ENCODE measurements at places on chromosomes 16 and 17.
A peak's percentile ranks its signal among the peaks of the same experiment; 100 is the strongest.

DNA sequence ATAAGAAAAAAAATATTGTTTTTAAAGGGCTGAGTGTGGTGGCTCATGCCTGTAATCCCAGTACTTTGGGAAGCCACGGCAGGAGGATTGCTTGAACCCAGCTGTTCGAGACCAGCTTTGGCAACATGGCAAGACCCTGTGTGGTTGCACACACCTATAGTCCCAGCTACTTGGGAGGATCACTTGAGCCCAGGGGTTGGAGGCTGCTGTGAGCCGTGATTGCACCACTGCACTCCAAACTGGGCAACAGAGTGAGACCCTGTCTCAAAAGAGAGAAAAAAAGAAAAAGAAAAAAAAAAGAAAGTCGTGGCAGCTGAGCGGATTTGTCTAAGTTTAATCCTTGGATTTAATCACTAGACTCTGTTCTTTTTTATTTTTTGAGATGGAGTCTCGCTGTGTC is 6.3 kb upstream of the FCSK start:
- DNase-seq, result no peak

GRCh38 chr17:68089881-68090280 is 54.3 kb downstream of the KPNA2 start:
- DNase-seq, result peak; percentile 39

GRCh38 chr17:77881545-77881944 is 77.0 kb upstream of the TNRC6C start:
- peak; percentile 46 for DNase-seq

DNA sequence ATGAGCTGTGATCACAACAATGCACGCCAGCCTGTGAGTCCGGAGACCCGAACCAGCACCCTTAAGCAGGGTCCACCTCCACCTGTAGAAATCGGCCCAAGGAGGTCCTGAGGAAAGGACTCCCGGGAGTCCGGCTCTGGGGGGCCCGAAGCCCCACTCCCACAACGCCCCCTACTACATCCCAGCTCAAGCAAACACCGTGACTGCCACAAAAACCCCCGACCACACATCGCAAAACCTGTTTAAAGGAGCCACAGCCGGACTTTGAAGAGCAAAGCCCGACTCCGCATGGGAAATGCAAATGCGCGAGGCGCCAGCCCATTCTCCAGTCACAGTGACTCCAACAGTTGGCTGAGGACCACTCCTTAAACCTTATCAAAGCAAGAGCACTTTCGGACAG is 682.4 kb downstream of the KCNJ18 start:
- DNase-seq, result no peak

GRCh38 chr17:30524847-30525246 is 47.6 kb downstream of the GOSR1 start:
- peak; percentile 32 for DNase-seq

DNA sequence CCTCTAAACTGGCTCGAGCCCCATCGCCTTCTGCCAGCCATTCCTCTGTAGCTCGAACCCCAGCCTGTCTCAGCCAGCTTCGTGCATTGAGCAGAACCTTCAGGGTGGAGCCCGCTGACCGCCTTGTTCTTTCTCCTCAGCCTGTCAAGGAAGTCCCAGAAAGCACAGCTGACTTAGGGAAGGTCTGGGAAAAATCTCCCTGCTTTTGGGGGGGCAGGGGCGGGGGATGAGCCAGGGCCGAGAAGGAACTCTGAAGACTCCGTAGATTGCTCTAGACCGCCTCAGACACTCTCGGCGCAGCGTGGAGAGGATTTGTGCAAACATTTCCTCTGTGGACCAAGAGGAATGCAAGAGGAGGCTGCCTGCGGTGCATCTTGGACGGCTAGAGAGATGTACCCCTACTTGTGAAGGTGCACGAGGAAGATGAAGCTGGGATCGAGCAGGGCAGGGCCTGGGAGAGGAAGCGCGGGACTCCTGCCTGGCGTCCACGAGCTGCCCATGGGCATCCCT is at the start of gene GLP2R:
Gene GLP2R, plus strand, starts transcription at position 284 of the 510 bp plus-strand sequence. Its CDS starts 140 bp downstream, at position 424.
- no peak for DNase-seq

DNA sequence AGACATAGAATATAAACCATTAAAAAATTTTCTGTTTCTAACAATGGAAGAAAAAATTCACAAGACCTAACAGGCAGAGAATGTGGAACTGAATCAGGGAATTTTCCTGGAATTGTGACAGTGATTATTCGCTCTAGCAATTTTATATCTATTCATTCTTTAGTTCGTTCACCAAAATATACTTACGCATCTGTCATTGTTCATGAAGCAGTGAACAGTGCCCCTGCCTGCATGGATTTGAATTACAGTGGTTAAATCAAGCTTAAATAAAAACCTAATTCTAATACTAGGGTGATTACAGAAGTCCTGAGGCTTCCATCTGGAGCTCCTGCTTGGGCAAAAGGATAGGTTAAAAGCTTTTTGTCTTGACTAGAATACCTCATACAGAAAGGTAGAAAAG is 48.6 kb downstream of the ABCA8 start:
- DNase-seq, result peak; percentile 18

DNA sequence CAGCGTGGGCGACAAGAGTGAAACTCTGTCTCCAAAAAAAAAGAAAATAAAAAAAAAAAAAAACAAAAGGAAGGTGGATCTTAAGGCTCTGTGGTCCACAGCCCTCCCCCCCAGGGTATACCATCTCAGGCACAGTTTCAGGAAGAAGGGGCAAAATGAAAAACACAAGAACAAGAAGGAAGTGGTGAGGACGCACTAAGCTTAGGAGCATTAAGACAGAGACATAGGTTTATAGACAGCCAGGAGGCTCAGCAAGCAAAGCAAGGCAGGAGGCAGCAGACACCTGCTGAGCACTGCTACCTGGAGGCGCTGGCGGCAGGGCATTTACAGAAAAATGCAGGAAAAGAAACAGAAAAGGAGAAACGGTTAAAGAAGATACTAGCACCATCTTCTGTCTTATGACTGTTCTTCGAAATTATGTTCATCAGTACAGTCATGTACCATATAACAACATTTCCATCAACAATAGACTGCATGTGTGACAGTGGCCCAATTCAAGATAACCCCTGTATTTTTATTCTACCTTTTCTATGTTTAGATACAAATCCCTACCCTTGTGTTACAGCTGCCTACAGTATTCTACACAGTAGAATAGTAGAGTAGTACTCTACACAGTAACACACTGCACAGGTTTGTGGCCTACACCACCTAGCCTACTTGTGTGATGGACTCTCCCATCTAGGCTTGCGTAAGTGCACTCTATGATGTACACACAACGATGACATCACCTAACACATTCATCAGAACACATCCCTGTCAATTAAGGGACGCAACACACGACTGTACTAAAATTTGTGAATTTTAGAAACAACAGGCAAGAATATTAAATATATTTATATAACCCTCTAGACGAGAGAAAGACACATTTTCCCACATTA is 62.5 kb downstream of the XPO6 start:
- no peak for DNase-seq

GRCh38 chr17:67221062-67221998 is 23.7 kb downstream of the HELZ start:
- peak; percentile 55 for DNase-seq

GRCh38 chr17:52420555-52421078 is 262.1 kb upstream of the CA10 start:
- no peak for DNase-seq

DNA sequence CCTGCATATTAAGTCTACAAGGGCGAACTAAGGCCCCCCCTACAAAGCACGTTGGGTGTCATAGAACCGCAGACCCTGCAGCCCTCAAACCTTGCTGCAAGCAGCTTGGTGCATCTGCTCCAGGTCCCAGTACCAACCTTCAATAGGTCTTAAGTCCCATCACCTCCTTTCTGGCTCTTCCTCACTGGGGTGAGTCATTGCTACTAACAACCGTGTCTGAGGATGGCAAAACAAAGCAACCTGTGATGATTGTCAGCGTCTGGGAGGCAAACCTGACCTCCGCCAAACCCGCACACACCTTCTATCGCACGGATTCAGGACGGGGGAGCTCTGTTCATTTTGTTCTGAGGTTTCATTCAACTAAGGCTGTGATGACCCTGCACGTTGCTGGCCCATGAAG is 138.9 kb downstream of the SLC39A11 start:
- no peak for DNase-seq

DNA sequence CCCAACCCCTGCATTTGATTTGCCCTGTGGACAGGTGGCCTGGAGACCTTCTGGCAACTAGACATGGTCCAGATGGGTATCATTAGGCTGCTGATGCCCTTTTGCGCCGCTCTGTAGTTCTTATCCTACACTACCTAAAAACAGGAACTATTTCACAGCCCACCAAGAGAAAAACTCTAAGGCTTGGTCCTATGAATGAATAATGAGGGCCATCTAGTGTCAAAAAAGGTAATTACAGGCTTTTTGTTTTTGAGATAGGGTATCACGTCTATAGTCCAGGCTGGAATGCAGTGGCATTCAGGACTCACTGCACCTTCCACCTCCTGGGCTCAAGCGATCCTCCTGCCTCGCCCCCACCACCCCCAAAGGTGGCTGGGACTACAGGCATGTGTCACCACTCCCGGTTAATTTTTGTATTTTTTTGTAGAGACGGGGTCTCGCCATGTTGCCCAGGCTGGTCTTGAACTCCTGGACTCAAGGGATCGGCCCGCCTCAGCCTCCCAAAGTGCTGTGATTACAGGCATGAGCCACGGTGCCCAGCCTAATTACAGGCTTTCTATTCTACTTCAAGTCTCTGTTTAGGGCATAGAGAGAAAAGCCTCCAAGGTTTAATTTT is 20.9 kb downstream of the COIL start:
- peak; percentile 71 for DNase-seq

GRCh38 chr17:40328386-40328766 is 19.4 kb downstream of the RARA start:
- no peak for DNase-seq

- no peak for DNase-seq
Measured at GRCh38 chr16:20850981-20851380, 44.7 kb downstream of the REXO5 start.

DNA sequence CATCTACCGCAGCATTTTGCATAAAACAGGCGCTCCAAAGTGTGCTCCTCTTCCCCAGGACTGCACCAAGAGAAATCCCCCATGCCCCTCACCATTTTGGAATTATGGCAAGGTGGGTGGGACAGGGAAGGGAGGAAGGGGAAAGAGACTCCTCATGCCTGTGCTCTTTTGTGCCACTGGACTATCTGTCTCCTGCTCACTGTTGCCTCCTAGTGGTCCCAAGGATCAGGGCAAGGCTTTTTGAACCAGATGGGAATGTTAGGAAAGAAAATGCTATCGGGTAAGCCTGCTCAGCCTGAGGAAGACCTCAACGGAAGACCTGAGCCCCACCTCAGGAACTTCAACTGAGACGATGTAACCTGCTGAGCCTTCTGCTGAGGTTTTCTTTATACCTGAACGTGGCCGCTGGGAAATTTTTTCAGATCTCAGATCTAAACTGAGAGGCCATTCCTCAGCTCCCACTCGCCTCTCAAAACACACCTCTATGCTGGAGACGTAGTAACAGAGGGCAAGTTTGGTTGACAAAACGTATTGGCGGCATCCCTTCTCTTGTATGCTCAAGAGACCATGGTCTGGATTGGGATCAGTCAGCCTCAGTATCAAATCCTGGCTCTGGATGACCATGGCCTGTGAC is 58.3 kb downstream of the SPACA3 start:
- DNase-seq, result peak; percentile 64

- DNase-seq, result no peak
Measured at GRCh38 chr17:43671031-43671692, 9.4 kb upstream of the MEOX1 start.

GRCh38 chr17:40447806-40448205 is 4.6 kb downstream of the IGFBP4 start:
- no peak for DNase-seq

Measured in hepatocyte (in vitro differentiated cells).